ENCODE measurements at places on chromosomes 3 and 15. TPM values are rescaled to one million over a fixed set of nuclear protein-coding genes. Genes with fewer than 3 reads are reported as not detected.

The XCR1 gene
- total RNA-seq, result not detected

The KIF7 gene
- 5.3 TPM for total RNA-seq

The ZBBX gene
- 1.3 TPM for total RNA-seq

The ZNF662 gene
- total RNA-seq, result 0.53 TPM

GRCh38 chr15:62770752-62771151 lies 271.8 kb upstream of the TPM1 start:
- H3K27ac ChIP-seq, result peak overlapping the region; percentile 93
- no peaks in the 10 kb centered on the region for H3K36me3 ChIP-seq
- peak overlapping the region; percentile 2 for H3K4me3 ChIP-seq
- no peaks in the 10 kb centered on the region for H3K27me3 ChIP-seq
- peak; percentile 96 for DNase-seq

DNA sequence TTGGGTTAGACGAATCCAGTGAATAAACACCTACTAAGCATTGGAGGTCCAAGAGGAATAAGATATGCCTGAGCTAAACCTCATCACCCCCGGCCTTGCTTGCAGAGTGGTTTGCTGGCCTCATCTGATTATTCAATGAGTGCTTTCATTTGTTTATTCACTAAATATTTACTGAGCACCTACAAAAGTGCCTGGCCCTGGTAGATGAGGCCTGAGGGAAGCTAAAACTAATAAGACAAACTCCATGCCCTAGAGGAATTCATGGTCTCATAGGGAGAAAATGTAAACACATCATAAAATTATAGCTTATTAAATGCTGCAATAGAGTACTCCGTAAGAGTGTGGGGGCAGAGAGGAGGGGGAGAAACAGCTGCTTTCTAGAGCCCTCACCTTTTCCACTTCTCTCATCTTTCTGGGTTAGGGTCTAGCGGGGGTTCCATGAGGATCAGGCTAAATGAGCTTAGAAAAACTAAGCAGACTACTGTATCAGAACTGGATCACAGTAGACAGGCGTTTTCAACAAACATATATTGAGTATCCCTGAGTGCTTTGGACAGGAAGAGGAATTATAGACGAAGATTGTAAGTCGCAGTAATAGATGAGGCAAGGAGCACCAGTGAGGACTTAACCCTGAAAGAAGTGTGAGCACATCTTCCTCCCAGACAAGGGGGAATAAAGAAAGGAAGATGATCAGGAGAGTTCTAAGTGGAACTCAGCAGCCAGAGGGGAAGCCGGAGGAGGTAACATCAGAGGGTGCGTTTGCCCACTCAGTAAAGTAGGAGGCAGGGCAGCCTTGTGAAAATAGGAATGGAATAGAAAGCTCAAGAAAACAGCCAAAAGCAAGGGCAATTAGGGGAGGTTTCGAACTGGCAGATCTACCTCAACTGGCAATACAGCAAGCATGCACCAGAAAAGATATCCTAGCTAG lies 31.5 kb upstream of the LAMP3 start:
- H3K27ac ChIP-seq, result no peak overlapping the region
- no peaks in the 10 kb centered on the region for H3K36me3 ChIP-seq

- H3K36me3 ChIP-seq, result no peaks in the 10 kb centered on the region
- peak overlapping the region; percentile 88 for H3K27ac ChIP-seq
- peak; percentile 39 for DNase-seq
- H3K4me1 ChIP-seq, result peaks cover 16% of the 10 kb centered on the region
These were observed 513 bp downstream of the CLASP2 start for GRCh38 chr3:33717616-33717865.

DNA sequence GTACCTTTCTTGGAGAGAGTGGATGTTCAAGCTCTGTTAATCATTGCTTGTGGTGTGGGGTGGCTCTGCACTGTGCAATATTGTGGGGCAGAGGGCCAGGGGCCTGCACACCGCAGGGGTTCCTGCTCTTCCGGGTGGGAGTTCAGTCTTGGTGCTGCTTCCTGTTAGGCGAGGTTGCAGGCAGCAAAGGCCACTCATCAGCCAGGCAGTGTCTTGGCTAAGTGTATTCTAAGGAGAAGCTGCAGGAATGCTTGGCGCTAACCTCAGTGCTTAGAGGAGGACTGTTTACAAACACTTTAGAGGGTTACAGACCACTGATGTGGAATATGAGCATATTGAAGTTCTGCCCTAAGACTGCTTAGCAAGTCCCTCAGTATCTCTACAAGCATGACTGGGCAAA lies 81.7 kb downstream of the CEP63 start:
- H3K27ac ChIP-seq, result no peak overlapping the region
- no peaks in the 10 kb centered on the region for H3K36me3 ChIP-seq
- H3K27me3 ChIP-seq, result no peaks in the 10 kb centered on the region
- H3K4me3 ChIP-seq, result no peak overlapping the region
- no peak for DNase-seq
- H3K4me1 ChIP-seq, result no peaks in the 10 kb centered on the region

DNA sequence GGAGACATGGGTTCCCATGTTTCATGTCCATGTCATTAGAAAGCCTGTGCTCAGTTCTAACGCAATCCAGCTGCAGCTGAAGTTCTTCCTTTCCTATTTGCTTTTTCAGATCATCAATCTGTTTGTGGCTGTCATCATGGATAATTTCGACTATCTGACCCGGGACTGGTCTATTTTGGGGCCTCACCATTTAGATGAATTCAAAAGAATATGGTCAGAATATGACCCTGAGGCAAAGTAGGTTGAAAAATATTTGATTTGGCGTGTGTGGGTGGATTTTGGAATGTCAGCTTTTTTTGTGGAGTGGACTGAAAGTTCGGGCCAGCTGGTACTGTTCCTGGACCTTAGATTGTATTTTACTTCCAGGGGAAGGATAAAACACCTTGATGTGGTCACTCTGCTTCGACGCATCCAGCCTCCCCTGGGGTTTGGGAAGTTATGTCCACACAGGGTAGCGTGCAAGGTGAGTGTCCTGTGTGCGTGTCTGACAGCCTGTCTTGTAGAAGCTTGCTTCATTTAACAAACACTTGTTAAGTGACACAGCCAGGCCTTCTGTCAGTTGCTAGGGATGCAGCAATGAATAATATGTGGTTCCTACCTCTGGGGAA lies 69.6 kb downstream of the CHDH start:
- peaks cover 2% of the 10 kb centered on the region for H3K27me3 ChIP-seq
- H3K27ac ChIP-seq, result no peak overlapping the region
- H3K4me1 ChIP-seq, result peaks cover 15% of the 10 kb centered on the region
- H3K36me3 ChIP-seq, result no peaks in the 10 kb centered on the region
- H3K4me3 ChIP-seq, result no peak overlapping the region
